ENCODE measurements at places on chromosomes 4 and X. TPM values are rescaled to one million over a fixed set of nuclear protein-coding genes. Genes with fewer than 3 reads are reported as not detected.
A peak's percentile ranks its signal among the peaks of the same experiment; 100 is the strongest.

GRCh38 chr4:3010998-3011397 is 47.6 kb downstream of the GRK4 start:
- DNase-seq = no peak

DNA sequence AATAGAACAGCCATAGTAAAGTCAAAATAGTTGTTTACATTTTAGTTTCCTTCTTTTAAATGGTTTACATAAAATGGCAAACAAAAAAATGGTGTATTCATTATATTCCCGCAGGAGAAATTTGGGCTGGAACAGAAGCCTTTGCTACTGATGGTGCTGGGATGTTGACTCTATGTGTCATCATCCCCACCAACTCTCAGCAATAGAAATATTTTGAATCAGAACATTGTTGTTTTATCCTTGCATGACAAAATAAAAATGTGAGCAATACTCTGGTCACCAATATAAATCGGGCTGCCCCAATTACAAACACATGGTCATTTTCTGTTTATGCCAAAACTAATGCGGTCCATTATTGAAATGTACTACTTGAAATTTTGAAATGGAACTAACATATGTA is 1131.6 kb upstream of the PCDH7 start:
- DNase-seq = no peak

- no peak for DNase-seq
Observed at GRCh38 chr4:78642934-78643333, 91.4 kb downstream of the ANXA3 start.

DNA sequence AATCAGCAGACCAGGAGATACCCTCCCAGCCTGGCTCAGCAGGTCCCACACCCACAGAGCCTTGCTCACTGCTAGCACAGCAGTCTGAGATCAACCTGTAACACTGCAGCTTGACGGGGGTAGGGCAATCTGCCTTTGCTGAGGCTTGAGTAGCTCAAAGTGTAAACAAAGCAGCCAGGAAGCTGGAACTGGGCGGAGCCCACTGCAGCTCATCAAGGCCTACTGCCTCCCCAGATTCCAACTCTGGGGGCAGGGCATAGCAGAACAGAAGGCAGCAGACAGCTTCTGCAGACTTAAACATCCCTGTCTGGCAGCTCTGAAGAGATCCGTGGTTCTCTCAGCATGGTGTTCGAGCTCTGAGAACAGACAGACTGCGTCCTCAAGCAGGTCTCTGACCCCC is 15.1 kb upstream of the GABRA2 start:
- DNase-seq = peak; percentile 57

DNA sequence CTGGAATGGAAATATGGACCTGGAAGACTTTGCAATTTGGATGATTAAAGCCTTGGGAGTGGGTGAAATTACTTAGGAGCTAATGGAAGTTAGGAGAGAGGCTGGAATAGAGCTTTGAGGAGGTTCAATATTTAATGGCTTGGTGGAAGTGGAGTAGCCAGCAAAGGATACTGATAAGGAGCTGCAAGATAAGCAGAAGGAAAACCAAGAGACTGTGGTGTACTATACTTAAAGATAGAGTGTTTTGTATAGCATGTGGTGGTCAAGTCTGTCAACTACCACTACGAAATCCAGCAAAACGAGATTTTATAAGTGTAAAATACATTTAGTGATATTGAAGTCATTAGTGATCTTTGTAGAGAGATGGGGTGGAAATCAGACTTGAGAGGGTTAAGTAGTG is 54.0 kb upstream of the TMLHE start:
- DNase-seq = no peak

The NAA11 gene
- polyA plus RNA-seq = not detected

The MAGEA9B gene
- polyA plus RNA-seq = not detected

The LNX1 gene
- 10.2 TPM for polyA plus RNA-seq

Data from kidney (tissue), 22 donors.